ENCODE measurements at places on chromosomes 5 and 9. TPM values are rescaled to one million over a fixed set of nuclear protein-coding genes. Genes with fewer than 3 reads are reported as not detected.

Gene SCGB3A2
- total RNA-seq, result not detected

Gene NTNG2
- total RNA-seq, result 1.1 TPM

Gene DOK3
- total RNA-seq, result 2.2 TPM

Gene PAPPA
- total RNA-seq, result 357 TPM

Gene OTP
- not detected for total RNA-seq

Gene LRRC8A
- 117 TPM for total RNA-seq

Gene TOMM5
- 115 TPM for total RNA-seq

Gene IL33
- total RNA-seq, result 175 TPM

Gene NEUROG1
- not detected for total RNA-seq

Gene PCDHGB6
- total RNA-seq, result 5.3 TPM

Gene TOR4A
- total RNA-seq, result 48.1 TPM

Gene CARTPT
- not detected for total RNA-seq

Gene PTGS1
- total RNA-seq, result 39.2 TPM

Gene GBA2
- total RNA-seq, result 41.9 TPM

Gene NUDT12
- total RNA-seq, result 7.4 TPM

Gene SYK
- under 0.01 TPM for total RNA-seq

Gene PRRT1B
- not detected for total RNA-seq

Gene ANKRD31
- under 0.01 TPM for total RNA-seq

Gene NRARP
- total RNA-seq, result 0.43 TPM

Gene C5orf58
- under 0.01 TPM for total RNA-seq

Gene ZNF454
- 2.0 TPM for total RNA-seq

Gene SNX18
- 107 TPM for total RNA-seq

Gene UQCRQ
- total RNA-seq, result 62.1 TPM

Gene JADE2
- total RNA-seq, result 58.2 TPM

Gene CNTFR
- not detected for total RNA-seq

Gene SLC34A1
- not detected for total RNA-seq

Gene CATSPER3
- total RNA-seq, result not detected

Gene SOHLH1
- not detected for total RNA-seq

Gene GPX8
- total RNA-seq, result 102 TPM

Gene RMI1
- total RNA-seq, result 11.2 TPM

Gene MROH2B
- total RNA-seq, result not detected

Gene AHRR
- total RNA-seq, result 55.8 TPM

Gene RASGRF2
- 53.7 TPM for total RNA-seq

Gene KIF27
- total RNA-seq, result 4.4 TPM

Gene PTGDS
- 4.2 TPM for total RNA-seq

Gene ROPN1L
- 0.29 TPM for total RNA-seq

Gene PLCXD3
- total RNA-seq, result 0.14 TPM

Gene PIP5KL1
- total RNA-seq, result 2.7 TPM

Gene IL5
- not detected for total RNA-seq

Gene ACER2
- total RNA-seq, result 3.3 TPM

Gene FOXD4L5
- total RNA-seq, result not detected

Gene TICAM2
- 1.1 TPM for total RNA-seq

Gene LHX6
- under 0.01 TPM for total RNA-seq

Gene SLCO6A1
- total RNA-seq, result 0.14 TPM

Gene SYNPO
- 7.9 TPM for total RNA-seq

Gene FBP2
- total RNA-seq, result not detected

Gene IRX4
- not detected for total RNA-seq

Gene MYMK
- not detected for total RNA-seq

Gene ERBIN
- total RNA-seq, result 71.3 TPM

Data from placental pericyte (primary cell).